ENCODE measurements at places on chromosomes 1 and 21.

DNA sequence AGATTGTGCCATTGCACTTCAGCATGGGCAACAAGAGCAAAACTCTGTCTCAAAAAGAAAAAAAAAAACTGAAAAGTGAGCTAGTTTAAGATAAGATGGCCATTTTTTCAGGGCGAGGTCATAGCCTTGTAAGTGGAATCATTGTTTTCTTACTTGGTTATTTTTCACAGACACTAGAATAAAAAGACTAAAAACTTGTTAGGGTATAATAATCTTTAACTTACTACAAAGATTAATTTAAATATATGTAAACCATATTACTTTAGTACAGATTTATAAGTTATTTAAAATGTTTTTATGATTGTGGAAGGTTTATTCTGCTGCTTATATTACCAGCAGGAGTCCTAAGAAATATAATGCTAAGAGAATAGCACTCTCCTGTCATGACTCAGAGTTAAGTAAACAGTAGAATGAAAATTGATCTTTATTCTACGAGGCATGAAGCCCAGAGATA, 23.5 kb downstream of the ANGPTL1 start:
- no peak for DNase-seq

DNA sequence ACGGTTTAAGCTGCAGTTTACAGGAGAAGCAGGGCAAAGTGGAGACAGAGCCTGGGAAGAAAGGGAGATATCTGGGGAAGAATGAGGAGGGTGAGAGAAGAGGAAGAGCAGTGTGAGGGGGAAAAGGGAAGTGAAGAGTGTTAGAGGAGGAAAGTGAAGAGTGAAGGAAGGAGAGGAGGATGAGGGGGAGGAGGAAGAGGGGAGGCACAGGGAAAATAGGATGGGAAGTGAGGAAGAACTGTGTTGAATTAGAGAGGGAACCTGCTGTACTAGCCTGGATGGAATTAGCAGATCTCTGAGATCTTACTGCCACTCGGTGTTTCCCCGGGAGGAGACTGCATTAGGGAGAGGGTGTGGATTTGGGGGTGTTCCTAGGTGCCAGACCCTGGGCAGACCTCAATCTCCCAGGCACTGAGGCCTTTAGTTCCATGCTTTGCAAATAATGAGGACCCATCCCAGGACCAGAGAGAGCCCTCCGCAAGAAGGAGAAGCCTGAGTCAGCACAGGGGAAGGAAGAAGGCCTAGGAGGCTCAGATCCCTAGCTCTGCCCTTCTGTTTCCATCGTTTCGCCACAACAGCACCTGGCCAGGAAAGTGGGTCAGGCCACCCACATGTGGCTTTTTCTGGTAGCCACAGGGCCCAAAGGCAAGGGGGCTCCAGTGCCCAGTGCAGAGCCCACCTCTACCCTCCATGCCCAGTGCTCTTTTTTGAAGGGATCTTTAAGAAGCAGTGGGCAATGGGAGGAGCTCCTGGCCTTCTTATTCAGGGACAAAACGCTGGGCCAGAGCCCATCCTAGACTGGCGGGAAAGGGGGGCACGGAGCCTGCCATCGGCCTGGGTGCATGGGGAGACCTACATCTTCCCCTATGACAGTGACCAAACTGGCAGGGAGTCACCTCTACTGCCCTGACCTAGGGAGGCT, 2.0 kb downstream of the LRRN2 start:
- DNase-seq: peak; percentile 59

DNA sequence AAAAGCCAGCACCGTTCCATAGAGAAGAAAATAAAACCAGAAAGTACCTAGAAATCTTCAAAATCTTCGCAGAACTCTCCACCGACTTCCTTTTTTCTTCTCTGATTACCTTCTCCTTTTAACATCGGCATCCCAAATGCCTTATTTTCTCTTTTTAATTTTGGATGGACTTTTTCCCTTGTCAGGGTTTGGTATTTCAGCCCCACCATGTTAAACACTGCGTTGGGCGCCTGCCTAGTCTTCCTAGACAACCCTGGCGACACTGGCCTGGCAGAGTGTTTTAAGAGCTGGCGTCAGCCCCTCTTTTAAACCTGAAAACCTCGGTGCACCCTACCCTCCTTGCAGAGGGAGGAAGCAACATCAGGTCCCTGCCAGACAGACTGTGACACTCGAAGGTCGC, 66.0 kb upstream of the EFHD2 start:
- DNase-seq: no peak

DNA sequence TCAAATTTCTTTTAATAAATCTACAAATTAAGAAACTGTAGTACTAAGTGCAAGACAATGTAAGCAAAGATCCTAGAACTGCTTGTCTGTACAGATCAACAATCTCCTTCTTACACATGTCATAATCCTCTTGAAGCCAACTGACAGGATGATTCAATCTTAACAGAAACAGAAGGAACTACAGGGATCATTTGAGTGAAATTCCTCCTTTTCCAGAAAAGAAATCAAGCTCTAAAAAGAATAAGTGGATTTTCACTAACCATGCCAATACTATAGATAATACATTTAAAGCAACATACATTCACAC, 53.2 kb downstream of the RAB3GAP2 start:
- DNase-seq: no peak

DNA sequence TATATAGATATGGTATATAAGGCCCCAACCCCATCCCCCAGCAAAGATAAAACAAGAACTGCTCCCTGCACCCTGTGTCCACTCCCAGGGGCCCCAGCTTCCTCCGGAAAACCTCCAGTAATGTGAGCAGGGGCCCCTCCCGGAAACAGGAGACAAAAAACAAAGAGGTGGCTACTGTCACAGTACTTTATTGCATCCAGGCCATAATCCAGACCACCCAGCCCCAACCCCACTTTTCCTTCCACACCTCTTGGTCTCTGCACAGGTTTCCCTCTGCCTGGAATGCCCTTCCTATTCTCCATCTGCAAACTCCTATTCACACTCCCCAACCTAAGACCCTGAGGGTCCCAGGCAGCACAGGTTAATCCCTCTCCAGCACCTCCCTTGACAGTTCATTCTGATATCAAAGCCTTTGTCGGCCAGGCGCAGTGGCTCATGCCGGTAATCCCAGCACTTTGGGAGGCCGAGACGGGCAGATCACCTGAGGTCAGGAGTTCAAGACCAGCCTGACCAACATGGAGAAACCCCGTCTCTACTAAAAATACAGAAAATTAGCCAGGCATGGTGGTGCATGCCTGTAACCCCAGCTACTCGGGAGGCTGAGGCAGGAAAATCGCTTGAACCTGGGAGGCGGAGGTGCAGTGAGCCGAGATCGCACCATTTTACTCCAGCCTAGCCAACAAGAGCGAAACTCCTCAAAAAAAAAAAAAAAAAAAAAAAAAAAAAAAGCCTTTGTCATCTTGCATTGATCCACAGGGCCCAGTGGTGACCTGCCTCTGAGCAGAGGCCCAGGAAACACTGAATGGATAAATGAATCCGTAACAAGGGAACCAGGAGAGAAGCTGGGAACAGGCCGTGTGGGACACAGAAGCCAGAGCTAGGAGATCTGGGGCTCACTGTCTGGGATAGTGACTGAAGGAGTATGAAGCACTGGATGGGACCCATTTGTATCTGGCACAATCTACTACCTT, 2.3 kb upstream of the AUNIP start:
- DNase-seq: no peak

DNA sequence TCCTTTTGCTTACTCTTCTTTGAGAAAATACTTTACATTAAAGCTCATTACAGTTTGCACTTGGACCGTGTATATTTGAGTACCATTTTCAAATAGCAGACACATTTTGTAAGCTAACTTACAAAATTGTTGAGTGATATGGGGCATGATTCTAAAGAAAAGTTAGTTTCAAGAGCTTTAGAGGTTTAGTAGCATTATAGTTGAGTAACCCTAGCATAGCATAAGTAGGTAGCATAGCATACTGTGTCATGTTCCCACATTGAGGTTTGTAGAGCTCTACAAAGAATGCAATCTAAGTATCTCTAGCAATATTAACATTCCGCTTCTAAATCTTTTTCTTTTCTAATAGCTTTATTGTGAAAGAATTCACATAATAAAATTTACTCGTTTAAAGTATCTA, 92.0 kb downstream of the ITSN1 start:
- no peak for DNase-seq

DNA sequence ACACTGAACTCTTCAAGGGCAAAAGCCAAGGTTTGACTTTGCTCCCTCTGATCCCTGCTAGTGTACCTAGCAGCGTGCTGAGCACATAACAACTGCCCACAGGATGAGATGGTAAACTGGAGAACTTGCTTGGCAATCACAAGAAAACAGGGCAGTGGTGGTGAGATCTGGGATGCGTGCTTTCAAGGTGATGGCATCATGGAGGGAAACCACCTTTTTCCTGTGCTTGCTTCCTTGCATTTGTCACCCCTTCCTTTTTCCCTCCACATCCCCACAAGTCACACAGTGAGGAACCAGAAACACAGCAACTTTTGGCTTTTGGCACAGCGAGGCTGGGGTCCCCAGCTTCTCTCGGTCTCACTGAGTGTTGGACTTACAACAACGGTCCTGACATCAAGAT, 31.4 kb upstream of the BECN2 start:
- DNase-seq: no peak

GRCh38 chr1:156100205-156100995, 14.1 kb upstream of the LMNA start:
- peak; percentile 70 for DNase-seq

GRCh38 chr1:87044840-87045239, 130.4 kb downstream of the HS2ST1 start:
- no peak for DNase-seq

- peak; percentile 69 for DNase-seq
These were observed 719 bp downstream of the SOD1 start for GRCh38 chr21:31660259-31660565.

DNA sequence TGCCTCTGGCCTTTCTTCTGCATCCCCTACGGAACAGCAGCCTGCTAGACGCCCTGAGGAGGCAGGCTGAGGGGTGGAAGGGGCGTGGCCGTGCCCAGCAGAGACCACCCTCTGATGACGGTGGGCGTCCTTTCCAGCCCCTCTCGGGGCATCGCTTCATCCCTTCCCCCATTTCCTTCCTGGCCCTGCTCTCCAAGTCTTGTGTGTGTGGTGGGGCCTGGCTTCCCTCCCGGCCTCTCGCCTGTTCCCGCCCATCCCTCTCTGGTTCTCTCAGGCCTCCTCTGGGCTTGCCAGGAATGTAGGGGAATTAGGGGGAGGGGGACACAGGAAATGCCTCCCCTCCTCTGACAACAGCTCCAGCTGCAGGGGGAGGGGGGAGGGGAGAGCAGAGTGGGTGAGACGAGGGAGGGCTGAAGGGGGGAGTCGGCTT, 51.1 kb downstream of the SKI start:
- DNase-seq: no peak

- no peak for DNase-seq
These were observed 127.5 kb upstream of the DNAH14 start for GRCh38 chr1:224801844-224802490.

DNA sequence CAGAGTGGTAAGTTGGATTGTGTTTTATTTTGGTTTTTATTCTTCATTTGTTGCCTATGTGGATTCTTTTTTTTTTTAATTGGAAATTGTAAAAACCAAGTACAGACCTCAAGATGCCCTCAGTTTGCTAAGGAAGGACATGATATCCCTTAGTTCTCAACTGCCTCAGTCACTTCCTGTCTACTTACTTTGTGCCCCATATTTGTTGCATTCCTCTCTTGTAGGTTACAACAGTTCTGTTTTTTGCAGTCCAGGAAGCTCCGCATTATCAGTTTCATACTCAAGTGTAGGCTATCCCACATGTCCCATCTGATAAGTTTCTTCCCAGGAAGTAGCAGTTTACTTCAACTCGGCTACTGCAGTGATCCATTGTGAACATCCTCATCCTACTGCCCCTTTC, 82.0 kb downstream of the RPAP2 start:
- DNase-seq: no peak

DNA sequence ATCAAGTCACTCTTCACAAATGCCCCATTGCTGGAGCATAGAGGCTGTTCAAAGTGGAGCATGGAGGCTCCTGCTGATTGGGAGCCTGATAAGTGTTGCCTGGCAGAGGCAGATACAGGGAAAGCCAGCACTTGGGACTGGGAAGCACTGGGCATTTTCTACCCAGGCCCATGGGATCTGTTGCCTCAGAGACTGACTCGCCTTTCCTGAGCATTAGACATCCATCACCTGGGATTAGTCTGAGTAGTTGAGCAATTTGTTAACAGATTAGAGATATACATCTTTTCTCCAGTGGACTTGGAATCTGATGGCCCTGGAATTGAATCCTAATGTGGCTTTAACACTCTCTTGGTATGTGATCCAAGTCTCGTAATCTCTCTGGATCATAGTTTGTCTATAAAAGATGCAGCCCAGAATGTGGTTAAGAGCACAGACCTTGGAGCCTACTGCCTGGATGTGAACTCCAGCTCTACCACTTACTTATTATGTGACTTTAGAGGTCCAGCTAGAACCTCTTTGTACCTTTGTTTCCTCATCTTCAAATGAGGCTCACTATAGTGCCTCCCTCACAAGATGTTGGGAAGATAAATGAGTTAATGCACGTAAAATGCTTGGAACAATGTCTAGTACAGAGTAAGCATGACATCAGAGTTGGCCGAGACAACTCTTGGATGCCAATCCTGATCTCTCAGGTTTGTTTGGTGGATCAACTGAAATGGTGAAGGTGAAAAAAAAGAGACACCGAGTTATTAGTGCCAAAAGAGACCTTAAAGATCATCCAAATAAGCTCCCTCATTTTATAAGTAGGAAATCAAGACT, 38.3 kb upstream of the NRDC start:
- no peak for DNase-seq

DNA sequence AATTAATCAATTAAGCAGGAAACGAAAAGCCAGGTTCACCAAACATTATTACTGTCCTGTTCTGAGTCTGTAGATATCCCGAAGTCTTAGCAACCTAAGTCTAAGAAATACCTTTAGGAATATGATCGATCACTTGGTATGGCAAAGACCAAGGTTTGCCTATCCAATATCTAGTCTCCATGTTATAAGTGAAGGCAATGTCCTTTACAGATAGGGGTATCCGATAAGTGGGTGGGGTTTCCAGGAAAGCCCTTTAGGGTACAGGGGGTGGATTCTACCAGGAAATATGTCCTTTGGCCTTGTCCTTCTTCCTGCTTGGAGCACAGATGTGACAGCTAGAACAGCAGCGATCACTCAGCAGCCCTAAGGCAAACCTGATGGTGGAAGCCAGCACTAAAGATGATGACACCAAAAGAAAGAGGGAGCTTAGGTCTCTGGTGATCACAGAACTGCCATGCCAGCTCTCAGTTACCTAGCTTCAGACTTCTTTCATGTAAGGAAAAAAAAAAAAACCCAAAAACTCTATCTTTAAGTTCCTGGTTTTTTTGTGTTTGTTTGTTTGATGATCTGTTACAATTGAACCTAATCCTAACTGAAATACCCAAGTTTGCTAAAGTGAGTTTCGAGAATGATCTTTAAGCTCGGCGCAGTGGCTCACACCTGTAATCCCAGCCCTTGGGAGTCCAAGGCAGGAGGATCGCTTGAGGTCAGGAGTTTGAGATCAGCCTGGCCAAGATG, 40.8 kb downstream of the DSTYK start:
- DNase-seq: no peak
